ENCODE measurements at places on chromosomes 6 and 20. TPM values are rescaled to one million over a fixed set of nuclear protein-coding genes. Genes with fewer than 3 reads are reported as not detected.

The KIF6 gene
- 2.3 TPM for total RNA-seq

The PXDC1 gene
- 4.8 TPM for total RNA-seq

The EXOC2 gene
- total RNA-seq: 24.9 TPM

The SPATA2 gene
- total RNA-seq: 10.5 TPM

The FAM135A gene
- total RNA-seq: 30.9 TPM

DNA sequence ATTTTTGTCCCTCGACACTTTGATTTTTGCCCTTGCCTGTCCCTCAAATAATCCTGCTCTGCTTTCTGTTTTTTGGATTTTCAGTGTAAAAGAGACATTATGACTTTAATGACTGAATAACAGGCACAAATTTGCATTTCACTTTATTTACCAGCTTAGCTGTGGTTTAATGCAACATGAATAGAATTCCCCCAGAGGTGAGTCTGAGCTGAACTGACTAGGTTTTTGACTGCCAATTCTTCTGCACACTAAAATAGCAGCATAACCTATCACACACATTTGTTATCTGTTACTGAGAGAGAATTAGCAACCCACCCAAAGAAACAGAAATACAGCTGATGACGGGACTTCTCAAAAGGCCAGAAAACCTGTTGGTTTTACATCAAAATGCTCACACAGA lies 3.9 kb upstream of the RBM24 start:
- H3K27ac ChIP-seq: no peak overlapping the region
- peaks cover 17% of the 10 kb centered on the region for H3K4me1 ChIP-seq
- no peaks in the 10 kb centered on the region for H3K36me3 ChIP-seq
- DNase-seq: no peak

DNA sequence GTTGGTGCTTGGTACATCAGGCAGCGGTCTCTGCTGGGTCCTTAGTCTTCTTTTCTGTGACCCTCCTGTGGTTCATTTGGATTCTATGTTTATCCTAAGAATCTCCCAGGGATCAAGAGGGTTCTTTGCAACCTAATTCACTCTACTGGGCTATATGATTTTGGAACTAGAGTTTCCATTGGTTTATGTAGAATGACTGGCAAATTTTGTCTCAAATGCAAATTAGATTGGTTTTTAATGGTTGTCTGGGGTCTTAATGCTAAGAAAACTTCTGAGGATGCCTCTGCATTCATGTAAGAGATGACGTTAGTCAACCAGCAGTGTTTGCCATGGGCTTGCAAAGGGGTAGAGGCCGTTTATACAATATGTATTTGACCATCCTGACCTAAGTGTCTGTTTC lies 129.8 kb upstream of the ZFP64 start:
- no peak overlapping the region for H3K27ac ChIP-seq
- no peaks in the 10 kb centered on the region for H3K27me3 ChIP-seq
- H3K4me3 ChIP-seq: no peak overlapping the region
- H3K36me3 ChIP-seq: no peaks in the 10 kb centered on the region
- DNase-seq: no peak

DNA sequence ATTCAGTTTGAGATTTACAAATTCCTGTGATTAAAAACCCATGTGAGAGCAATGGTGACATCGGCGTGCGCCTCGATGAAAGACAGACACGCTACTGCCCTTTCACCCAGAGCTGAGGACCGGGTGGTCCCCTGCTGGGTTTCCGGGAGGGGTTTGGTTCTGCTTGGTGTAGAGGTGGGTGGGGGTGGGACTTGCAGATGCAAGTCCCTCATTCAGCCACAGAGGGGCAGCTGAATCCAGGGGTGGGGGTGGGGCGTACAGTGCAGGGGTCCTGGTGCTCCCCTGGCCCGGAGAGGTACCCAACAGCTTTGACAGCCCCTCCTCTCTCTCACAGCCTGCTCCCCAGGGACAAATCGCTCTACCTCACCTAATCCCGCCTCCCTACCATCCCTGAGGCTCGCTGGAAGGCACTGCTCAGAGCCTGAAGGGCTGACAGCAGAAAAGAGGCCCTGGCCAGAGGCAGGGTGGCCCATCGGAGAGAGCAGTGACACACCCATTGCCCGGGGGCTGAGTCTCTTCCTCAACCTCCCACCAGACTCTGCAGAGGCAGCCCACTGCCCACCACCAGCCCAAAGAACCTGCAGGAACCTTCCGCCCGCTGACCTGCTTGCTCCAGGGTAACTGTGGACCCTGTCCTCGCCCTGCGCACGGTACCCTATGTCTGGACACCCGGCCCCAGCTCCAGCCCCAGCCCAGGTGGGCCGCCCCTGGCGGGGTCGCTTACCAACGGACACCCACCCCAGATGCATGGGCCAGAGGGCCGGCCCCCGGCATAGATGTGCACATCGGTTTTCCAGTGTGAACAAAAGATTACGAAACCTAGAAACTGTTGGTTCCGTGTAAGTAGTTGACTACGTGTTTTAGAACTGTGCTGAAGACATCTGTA lies 118.4 kb downstream of the JPH2 start:
- peaks cover 3% of the 10 kb centered on the region for H3K4me1 ChIP-seq
- no peaks in the 10 kb centered on the region for H3K27me3 ChIP-seq
- H3K36me3 ChIP-seq: no peaks in the 10 kb centered on the region
- H3K4me3 ChIP-seq: no peak overlapping the region
- DNase-seq: no peak

- no peak overlapping the region for H3K4me3 ChIP-seq
- no peaks in the 10 kb centered on the region for H3K27me3 ChIP-seq
- peak overlapping the region; percentile 58 for H3K27ac ChIP-seq
- H3K36me3 ChIP-seq: no peaks in the 10 kb centered on the region
- no peak for DNase-seq
Observed at GRCh38 chr6:41743406-41744235, 3.6 kb downstream of the PGC start.

Data from neural crest cell (in vitro differentiated cells).